ENCODE measurements at places on chromosomes 4 and X. TPM values are rescaled to one million over a fixed set of nuclear protein-coding genes. Genes with fewer than 3 reads are reported as not detected.

Gene PNCK
- not detected for total RNA-seq

Gene SLC9A7
- 21.3 TPM for total RNA-seq

Gene HS3ST1
- total RNA-seq = 4.2 TPM

Gene MAGEE1
- total RNA-seq = 0.66 TPM

Gene ZFYVE28
- total RNA-seq = 0.70 TPM

Gene UGT8
- total RNA-seq = 14.8 TPM

Gene UBA6
- total RNA-seq = 74.6 TPM

- no peak overlapping the region for H3K4me3 ChIP-seq
- DNase-seq = no peak
- H3K27ac ChIP-seq = no peak overlapping the region
- H3K27me3 ChIP-seq = no peaks in the 10 kb centered on the region
- no peaks in the 10 kb centered on the region for H3K4me1 ChIP-seq
- no peaks in the 10 kb centered on the region for H3K36me3 ChIP-seq
Observed at GRCh38 chr4:156251373-156252065, 297.9 kb upstream of the CTSO start.

DNA sequence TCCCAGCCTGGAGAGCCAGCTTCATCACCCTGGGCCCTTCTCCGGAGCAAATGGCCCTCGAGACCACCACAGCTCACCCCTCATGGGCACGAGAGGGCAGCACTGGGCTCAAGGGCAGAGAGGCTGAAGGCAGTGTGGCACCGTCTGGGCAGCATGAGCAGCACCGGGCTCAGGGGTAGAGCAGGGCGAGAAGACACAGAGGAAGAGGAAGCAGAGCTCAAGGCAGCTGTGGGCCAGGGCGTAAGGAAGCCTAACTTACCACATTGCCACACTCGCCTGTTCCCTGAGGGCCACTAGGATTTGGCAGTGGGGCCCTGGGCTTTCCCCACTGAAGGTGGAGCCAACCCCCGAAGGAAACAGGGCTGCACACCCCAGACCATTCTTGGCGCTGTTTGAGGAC, 15.5 kb downstream of the ZNF185 start:
- no peaks in the 10 kb centered on the region for H3K27me3 ChIP-seq
- H3K36me3 ChIP-seq = no peaks in the 10 kb centered on the region
- no peak for DNase-seq
- H3K27ac ChIP-seq = no peak overlapping the region

GRCh38 chrX:152640034-152640818, 2.5 kb downstream of the GABRQ start:
- no peak for DNase-seq
- H3K36me3 ChIP-seq = no peaks in the 10 kb centered on the region
- H3K4me1 ChIP-seq = no peaks in the 10 kb centered on the region
- H3K27ac ChIP-seq = no peak overlapping the region

DNA sequence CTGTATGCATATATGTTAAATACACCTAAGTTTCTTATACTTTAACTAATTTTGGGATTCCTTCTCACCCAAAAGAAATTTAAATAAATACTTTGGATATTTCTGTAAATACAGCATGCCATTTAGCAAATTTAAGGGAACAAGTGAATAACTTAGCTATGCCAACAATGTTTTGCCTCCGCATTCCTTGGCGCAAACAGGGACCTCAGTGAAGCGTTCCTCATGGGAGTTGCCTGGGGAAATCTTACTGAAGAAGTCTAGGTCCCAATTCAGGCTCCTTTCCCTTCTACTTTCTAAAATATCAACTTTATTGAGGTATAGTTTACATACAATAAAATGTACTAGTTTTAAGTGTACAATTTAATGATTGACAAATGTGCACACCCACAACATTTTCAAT, 25.0 kb downstream of the COL4A5 start:
- H3K27me3 ChIP-seq = no peaks in the 10 kb centered on the region
- H3K27ac ChIP-seq = no peak overlapping the region
- no peaks in the 10 kb centered on the region for H3K4me1 ChIP-seq
- no peaks in the 10 kb centered on the region for H3K36me3 ChIP-seq

- no peak overlapping the region for H3K27ac ChIP-seq
- DNase-seq = peak; percentile 41
- no peaks in the 10 kb centered on the region for H3K36me3 ChIP-seq
- H3K4me1 ChIP-seq = no peaks in the 10 kb centered on the region
Observed at GRCh38 chr4:175891851-175892250, 79.8 kb upstream of the GPM6A start.

DNA sequence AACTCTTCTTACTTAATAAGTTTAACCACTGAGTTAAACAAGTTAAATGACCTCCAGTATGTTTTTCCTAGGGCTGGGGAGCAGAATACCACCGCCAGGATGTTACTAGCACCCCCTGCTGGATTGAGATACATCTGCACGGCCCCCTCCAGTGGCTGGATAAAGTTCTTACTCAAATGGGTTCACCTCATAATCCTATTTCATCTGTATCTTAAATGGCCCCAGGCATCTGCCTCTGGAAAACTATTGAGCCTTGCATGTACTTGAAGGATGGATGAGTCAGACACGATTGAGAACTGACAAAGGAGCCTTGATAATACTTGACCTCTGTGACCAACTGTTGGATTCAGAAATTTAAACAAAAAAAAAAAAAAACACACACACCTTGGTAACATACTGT, 61.5 kb upstream of the MMAA start:
- H3K4me3 ChIP-seq = no peak overlapping the region
- H3K36me3 ChIP-seq = no peaks in the 10 kb centered on the region
- H3K27me3 ChIP-seq = no peaks in the 10 kb centered on the region
- DNase-seq = peak; percentile 59
- no peak overlapping the region for H3K27ac ChIP-seq
- H3K4me1 ChIP-seq = no peaks in the 10 kb centered on the region

DNA sequence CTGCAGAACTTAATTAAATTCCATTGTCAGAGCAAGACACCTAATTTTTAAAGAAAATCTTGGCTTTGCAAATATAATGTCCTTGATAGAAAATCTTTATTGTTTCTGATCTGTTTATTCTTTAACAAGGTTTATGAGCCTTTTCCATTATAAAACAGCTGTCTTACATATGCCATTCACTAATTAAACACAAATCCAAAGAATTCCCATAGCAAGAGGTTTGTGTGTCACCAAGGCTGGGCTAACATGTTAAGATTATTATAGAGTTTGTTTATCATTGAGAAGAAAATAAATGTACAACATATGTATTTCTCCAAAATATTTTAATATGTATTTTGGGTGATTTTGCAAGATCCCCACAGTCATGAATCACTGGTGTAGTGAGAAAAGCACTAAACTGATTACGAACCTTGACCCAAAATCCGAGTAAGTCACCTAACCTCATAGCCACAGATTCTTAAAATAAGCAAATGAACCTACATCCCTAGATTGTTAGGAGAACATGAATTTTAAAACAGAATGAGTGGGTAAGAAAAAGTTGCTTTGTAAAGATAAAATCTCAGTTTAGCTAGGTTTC, 694.8 kb upstream of the INTU start:
- H3K4me1 ChIP-seq = no peaks in the 10 kb centered on the region
- DNase-seq = no peak
- no peaks in the 10 kb centered on the region for H3K36me3 ChIP-seq
- H3K27me3 ChIP-seq = no peaks in the 10 kb centered on the region
- no peak overlapping the region for H3K27ac ChIP-seq
- no peak overlapping the region for H3K4me3 ChIP-seq

DNA sequence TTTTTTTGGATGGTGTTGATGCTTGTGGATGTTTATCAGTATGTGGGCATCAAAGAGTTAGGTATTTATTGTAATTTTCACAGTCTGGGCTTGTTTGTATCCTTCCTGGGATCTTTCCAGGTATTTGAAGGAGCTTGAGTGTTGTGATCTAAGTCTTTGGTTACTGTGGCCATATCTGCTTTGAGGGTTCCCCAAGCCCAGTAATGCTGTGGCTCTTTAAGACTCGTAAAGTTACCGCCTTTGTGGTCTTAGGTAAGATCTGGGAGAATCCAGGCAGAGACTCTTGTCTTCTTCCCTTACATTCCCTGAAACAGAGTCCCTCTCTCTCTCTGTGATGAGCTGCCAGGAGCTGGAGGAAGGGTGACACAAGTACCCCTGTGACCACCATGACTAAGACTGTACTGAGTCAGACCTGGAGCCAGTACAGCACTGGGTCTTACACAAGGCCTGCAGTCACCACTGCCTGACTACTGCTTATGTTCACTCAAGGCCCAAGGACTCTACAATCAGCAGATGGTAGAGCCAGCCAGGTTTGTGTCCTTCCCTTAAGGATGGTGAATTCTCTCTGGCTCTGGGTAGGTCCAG, 62.2 kb downstream of the FMR1NB start:
- no peak for DNase-seq
- H3K4me3 ChIP-seq = no peak overlapping the region
- H3K27ac ChIP-seq = no peak overlapping the region

DNA sequence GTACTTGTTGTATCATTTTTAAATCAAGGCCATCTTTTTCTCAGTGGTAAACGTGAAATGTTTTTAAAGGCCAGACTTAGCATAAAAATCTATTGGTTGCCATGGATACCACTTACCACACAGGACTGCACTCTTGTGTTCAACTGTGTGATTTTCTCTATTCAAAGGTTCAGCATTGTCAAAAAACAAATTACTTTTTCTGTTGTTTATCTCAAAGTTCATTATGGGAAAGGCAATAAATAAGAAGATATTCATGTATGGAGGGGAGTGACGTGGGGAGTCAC, 231.0 kb upstream of the GATB start:
- no peak overlapping the region for H3K27ac ChIP-seq
- H3K36me3 ChIP-seq = no peaks in the 10 kb centered on the region
- H3K4me3 ChIP-seq = no peak overlapping the region

DNA sequence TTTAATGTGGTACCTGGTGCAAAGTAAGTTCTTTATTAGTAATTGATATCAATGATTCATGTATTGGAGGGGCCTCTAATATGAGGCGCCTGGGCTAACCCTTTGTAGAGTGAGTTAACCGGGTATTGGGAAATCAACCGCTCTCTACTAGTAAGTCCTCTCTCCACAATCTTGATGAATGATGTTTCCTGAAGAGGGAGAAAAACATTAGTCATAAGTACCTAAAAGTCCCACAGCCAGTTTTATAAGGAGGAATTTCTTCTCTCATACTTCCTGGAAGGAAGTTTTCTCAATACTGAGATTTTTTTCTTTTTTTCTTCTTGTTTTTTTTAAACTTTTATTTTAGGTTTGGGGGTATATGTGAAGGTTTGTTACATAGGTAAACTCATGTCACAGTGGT, 62.3 kb downstream of the AGTR2 start:
- no peaks in the 10 kb centered on the region for H3K27me3 ChIP-seq
- peaks cover 11% of the 10 kb centered on the region for H3K4me1 ChIP-seq
- H3K36me3 ChIP-seq = no peaks in the 10 kb centered on the region
- H3K27ac ChIP-seq = no peak overlapping the region

DNA sequence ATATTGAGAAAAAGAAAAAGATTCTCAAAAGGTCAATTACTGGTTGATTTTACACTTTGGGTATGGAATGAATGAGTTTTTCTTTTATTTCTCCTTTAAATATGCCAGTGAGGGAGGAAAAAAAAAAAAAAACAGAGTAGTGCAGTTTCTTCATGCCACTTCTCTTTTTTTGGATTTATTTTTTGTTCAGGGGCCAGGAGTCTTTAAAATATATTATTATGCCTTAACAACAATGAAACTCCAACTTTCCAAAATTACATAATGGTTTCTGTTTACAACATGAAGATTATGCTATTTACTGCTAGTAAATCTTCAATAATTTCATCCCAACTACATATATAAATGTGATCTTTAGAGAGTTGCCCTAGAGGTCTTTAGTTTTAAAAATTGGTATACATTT, 31.9 kb downstream of the DTHD1 start:
- H3K36me3 ChIP-seq = no peaks in the 10 kb centered on the region
- H3K27me3 ChIP-seq = no peaks in the 10 kb centered on the region
- no peaks in the 10 kb centered on the region for H3K4me1 ChIP-seq
- no peak overlapping the region for H3K27ac ChIP-seq
- no peak overlapping the region for H3K4me3 ChIP-seq
- no peak for DNase-seq

DNA sequence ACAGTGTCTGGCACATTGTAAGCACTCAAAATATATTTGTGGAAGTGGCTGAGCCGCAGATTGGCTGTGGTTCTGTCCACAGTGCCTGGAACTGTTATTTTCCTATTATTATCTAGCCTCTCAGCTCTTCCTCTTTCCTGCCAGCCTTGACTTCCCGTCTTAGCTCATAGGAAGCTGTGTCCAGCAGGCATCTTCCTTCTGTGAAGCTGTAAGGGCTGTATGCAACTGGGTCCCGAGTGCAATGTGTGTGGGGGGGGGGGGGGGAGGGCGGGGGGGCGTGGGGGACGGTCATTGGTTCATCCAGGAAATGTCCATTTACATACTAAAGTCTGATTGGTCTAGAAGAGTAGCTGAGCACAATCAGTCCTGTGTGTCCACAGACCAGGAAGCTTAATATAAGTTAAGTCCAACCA, 210.7 kb downstream of the PDGFRA start:
- H3K4me3 ChIP-seq = no peak overlapping the region
- no peak for DNase-seq
- H3K27ac ChIP-seq = no peak overlapping the region
- H3K36me3 ChIP-seq = no peaks in the 10 kb centered on the region
- no peaks in the 10 kb centered on the region for H3K4me1 ChIP-seq

DNA sequence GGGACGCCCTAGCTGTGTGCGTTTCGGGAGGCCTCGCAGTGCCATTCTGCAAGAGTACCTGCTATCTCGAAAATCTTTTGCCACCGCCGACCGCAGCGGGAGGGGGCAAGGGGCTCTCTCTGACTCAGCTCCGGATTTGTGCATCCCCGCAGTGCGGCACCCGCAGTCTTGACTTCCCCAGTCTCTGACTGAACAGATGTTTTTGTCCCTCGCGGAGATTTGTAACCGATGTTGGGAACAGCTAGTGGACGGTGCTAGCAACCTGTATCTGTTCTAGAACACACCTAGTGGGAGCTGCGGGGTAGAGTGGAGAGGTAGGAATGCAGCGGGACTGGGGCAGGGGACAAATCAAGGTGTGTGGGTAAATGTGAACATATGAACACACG, 17.2 kb downstream of the NKX6-1 start:
- no peaks in the 10 kb centered on the region for H3K4me1 ChIP-seq
- H3K27ac ChIP-seq = no peak overlapping the region
- no peak overlapping the region for H3K4me3 ChIP-seq

DNA sequence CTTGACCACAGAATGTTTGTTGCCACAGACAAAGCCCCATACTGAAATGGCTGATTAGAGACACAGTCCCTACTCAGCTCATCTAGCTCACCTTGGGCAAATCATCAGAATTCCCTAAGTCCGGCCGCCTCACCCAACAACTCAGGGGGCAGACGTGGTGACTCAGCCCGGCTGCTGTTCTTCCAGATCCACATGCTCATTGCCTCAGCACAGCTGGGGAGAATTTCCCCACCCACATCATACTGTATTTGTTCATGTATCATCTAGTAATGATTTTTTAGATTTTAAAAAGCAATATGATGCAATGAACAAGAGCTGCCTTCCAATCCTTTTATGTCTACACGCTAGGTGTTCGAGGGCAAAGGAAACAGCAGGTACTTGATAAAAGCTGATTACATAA, 333.8 kb upstream of the TENM3 start:
- no peak for DNase-seq
- no peak overlapping the region for H3K27ac ChIP-seq
- H3K4me3 ChIP-seq = no peak overlapping the region
- no peaks in the 10 kb centered on the region for H3K27me3 ChIP-seq
- no peaks in the 10 kb centered on the region for H3K4me1 ChIP-seq
- no peaks in the 10 kb centered on the region for H3K36me3 ChIP-seq

Measured in Caco-2 (cell line).